NCI-H1105 treated with DMSO at 0.1 percent for 48 hours (cell line): ENCODE measurements at places on chromosomes 7 and 10.

GRCh38 chr7:130886438-130887135 lies 152.6 kb upstream of the KLF14 start:
- DNase-seq, result no peak

DNA sequence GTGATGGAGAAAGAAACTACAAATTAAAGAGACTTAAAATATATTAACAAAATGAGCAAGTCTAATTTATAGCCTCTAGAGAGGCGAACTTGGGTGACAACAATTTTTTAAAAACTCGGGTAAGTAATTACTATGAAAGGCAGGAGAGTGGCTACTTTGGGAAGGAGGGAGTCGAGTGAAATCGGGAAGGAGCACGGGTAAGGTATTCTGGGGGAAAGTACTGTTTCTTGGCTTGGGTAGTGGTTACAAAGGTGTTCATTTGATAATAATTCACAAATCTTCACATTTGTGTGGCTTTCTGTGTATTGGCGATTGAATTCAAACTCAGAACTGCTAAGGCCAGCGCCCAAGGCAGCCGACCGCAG lies 32.9 kb upstream of the GRID1 start:
- no peak for DNase-seq

DNA sequence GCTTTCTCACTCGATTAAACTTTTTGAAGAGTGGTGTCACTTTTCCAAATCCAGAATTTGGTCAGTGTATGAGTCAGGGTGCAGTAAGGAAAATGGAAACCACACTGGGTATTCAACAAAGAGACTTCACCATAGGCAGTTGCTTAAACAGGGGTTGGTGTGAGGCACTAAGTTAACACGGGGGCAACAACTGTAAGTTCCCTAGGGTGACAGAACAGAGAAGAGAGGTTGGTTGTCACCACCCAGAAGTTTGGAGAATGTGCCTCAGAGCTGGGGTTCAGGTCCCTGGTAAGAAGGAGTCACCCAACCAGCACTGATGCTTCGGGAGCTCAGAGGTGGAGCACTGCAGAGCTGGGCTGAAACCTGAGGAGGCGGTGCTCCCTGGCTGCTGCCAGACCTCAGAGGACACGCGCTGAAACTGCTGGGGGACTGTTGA lies 170.4 kb downstream of the ARID5B start:
- DNase-seq, result no peak

DNA sequence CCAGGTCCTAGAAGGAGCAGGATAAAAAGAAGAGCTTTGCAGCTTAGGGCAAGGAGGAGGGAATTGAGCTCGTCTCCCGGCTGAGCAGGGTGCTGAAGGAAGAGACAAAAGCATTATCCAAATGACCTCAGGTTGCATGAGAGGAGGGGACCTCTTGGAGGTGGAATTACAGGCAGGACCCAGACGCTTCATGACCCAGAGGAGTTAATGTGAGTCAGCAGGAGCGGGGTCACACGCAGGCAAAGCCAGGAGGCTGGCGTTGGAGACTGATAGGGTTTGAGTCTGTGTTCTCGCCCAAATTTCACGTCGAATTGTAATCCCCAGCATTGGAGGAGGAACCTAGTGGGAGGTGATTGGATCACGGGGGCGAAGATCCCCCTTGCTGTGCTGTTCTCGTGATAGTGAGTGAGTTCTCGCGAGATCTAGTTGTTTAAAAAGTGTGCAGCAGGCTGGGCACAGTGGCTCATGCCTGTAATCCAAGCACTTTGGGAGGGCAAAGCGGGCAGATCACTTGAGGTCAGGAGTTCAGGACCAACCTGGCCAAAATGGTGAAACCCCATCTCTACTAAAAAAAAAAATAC lies 63.7 kb upstream of the AUTS2 start:
- no peak for DNase-seq

DNA sequence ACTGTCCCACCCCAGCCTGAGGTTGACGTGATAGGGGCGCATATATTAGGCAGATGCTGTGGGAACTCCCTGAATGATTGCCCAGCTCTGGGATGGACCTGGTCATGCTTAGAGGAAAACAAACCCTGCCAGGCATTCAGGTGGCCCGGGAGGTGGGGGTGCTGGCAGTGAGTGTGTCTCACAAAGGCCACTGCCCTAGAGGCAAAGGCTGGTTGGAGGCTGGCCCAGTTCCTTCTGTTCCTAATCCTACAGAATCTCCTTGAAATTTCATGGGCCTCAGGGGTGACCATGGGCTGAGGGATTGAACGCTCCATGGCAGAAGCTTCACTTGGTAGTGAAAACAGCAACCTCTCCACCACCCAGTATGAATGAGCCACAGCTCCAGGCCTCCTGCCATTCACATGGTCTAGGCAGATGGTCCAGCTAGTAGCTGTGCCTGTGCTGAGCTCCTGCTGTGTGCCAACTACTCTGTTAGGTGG lies 25.6 kb downstream of the ADRA2A start:
- DNase-seq, result no peak

GRCh38 chr7:158391541-158391940 lies 196.1 kb downstream of the PTPRN2 start:
- DNase-seq, result no peak

GRCh38 chr10:1605999-1606940 lies 131.1 kb downstream of the ADARB2 start:
- DNase-seq, result peak; percentile 16

DNA sequence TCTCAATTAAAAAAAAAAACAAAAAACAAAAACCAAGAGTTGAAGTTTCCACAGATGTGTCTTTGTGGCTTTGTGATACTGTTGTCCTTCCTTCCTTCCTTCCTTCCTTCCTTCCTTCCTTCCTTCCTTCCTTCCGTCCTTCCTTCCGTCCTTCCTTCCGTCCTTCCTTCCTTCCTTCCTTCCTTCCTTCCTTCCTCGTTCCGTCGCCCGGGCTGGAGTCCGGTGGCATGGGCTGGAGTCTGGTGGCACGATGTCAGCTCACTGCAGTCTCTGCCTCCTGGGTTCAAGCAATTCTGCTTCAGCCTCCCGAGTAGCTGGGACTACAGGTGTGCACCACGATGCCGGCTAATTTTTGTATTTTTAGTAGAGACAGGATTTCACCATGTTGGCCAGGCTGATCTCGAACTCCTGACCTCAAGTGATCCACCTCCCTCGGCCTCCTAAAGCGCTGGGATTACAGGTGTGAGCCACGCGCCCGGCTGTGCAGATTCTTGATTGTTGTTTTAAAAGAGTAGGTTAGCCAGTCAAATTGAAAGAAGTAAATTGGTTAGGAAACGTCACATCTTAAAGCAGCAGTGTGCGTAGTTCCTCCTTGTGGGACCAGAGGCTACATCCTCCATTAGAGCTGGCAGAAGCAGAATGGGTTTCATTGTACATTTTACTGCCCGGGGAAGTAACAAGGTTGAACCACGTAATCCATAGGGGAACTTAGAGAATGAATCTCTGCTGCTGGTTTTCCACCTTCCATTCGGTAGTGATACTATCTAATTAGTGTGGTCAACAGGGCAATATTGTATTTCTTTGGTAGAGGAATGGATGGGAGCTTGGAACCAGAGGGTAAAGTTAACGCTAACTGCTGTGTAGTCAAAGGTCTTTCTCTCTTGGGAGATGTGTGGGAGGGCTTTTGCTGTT lies 20.6 kb downstream of the DNAJB6 start:
- DNase-seq, result no peak

DNA sequence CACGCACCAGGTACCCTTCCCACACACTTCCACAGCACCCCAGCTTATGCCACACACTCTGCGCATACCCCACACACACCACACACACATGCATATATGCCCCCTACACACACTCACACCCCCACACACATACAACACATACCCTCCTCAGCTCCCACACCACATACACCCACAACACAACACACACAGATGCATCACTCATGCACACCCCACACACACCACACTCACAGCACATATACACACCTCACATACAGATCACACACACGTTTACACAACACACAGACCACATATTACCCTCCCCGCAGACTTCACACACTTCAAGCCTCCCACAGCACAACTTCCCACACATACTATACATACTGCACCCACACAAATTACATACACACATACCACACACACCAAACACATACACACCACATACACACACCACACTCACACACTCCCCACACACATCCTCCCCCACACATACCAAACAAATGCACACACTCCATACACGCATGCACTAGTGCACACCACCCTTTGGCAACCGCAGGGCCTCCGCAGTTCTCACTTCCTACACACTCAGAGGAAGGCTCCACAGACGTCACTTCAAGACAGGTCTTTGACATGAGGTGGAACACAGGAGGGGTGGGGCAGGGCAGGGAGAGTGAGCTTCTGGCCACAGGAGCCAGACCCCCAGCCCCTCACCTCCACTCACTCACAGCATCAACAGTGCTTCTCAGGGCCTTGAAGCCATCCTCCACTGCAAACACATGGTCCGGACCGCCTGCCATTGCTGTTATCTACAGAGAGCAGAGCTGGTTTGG lies 18.5 kb upstream of the ANTXRL start:
- DNase-seq, result no peak

DNA sequence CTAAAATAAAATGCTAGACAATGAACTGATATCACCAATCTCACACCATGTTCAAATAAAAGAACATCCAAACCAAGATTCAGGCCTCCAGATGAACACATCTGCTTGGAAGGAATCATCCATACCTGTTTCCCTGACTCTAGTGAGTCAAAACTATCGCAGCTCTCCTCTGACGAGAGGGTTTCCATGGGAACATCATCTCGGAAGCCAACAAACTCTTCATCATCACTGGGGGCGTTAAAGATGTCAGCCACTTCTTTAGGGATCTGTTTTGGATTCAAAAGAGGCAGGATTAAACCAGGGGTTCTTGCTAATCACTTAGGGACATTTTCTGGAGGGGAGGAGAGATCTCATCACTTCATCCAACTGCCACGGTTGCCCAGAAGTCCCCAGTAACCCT lies 29.1 kb downstream of the CDCA7L start:
- DNase-seq, result no peak

DNA sequence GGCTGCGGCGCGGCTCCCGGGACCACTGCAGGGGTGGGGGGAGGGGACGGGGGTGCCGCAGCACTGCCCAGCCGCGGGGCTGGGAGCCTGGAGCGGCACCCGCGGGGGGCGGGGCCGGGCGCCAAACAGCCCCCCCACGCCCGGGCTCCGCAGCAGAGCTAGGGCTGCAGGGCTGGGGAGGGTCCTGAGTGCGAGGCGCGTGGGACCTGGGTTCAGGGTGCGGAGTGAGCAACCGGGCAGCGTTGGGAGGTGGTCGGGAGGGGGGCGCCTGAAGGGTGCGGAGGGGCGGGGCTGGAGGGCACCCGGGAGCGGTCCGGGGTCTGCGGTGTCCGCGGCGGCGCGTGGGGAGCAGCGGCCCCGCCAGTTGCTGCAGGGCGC lies 528 bp downstream of the CAMK2G start:
- no peak for DNase-seq

DNA sequence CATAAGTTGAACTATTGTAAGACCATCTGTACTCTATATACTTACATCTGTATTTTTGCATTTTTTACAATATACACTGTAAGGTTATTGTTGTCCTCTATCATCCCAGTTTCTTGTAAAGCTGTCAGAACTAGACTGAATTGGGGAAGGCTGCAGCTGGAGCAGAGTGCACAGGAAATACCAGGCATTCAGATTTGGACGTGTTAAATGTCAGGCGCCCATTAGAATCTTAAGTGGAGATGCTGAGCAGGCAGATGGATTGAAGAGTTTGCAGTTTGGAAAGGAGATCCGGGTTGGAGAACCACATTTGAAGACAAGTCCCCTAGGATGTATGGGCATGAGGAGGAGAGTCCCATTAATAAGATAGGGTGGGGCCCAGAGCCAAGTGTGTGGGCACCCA lies 40.4 kb downstream of the MTURN start:
- peak; percentile 40 for DNase-seq

- DNase-seq, result no peak
These were observed 18.6 kb downstream of the NSMCE4A start for GRCh38 chr10:121956111-121957061.

DNA sequence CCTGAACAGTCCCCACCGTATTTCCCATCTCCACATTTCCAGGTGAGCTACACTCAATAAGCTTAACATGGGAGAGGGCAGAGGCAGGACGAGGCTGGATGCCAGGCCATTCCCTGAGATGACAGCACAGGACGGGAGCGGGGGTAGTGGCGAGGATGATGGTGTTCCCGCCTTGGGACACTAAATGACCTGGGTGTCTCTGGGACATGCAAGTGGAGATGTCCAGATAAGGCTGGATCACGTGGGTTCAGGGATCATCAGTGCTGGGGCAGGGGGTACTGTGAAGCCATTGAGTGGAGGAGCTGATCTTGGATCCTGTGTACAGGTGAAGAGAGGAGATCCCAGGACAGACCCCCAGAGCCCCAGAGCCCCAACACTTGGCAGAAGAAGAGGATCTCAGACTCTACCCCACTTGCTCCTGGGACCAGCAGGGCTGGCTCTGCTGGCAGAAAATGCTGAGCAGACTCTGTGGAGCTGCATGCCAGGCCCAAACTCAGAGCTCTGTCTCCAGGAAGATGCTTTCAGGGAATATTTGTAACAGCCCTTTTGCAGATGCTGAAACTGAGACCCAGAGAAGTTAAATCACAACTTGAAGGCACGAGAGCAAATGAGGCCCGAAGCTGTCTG lies 29.7 kb upstream of the HSPA12A start:
- no peak for DNase-seq

DNA sequence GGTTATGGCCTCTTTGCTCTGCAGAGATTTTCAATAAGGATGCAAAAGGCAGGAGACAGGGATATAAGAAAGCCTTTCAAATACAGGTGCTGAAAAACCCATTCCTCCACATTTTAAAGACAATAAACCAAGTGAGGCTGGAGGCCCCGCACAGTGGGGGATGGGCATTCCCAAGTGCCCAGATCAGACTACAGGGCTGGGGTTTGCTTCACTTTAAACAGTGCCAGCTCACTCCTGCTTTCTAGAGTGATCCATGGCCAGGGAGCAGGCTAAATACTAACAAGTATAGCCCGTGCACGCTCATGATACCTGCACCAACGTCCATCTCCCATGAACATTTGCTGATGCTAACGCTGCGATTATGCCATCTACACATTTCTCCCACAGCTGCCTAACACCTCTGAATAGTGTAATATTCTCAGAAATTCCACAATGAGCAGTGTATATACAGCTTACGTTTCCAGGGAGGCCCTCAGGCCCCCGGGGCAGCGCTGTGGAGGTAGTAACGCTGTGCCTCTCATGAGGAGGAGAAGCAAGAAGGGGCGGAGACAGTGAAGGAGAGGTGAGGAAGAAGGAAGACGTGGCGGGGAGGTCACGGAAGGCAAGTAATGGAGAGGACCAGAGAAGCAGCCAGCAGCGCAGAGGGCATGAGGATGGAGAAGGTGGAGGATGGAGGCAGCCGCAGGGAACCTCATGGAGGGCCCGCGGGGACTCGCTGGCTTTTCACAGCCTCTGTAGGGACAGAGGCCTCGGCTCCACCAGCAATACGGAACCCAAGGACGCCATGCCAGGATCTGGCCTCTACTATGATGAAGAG lies 141.7 kb downstream of the USP6NL start:
- no peak for DNase-seq

GRCh38 chr10:72597897-72598296 lies 28.0 kb downstream of the MICU1 start:
- no peak for DNase-seq

- DNase-seq, result no peak
These were observed 24.9 kb downstream of the POLR3A start for GRCh38 chr10:78004215-78005026.

GRCh38 chr7:139871331-139871730 lies 42.3 kb downstream of the TBXAS1 start:
- no peak for DNase-seq

- DNase-seq, result no peak
These were observed 1.5 kb downstream of the ADCY1 start for GRCh38 chr7:45575501-45576248.
